Tibial artery (tissue), 4 donors: ENCODE measurements at places on chromosomes 11 and 22.

DNA sequence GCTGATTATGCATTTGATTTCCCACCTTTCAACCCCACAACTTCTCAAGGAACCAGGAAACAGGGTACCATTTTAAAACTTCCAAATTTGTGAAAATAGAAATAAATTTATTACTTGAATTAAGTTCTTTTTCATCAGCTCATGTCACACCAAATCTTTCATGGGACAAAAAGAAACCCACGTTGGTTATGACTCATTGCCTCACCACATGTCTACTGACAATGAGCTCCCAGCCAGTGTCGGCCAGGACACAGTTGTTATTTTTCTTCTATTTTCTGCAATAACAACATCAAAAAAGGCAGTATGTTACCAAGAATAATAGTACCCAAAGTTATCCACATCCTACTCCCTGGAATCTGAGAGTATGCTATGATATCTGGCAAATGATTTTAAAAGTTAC lies 17.3 kb downstream of the MS4A6A start:
- no peak for DNase-seq
- H3K36me3 ChIP-seq, result no peaks in the 10 kb centered on the region
- H3K27me3 ChIP-seq, result no peaks in the 10 kb centered on the region
- H3K4me3 ChIP-seq, result no peak overlapping the region
- no peak overlapping the region for H3K27ac ChIP-seq

- no peak for DNase-seq
- H3K27ac ChIP-seq, result no peak overlapping the region
- no peaks in the 10 kb centered on the region for H3K27me3 ChIP-seq
- no peaks in the 10 kb centered on the region for H3K36me3 ChIP-seq
- H3K4me3 ChIP-seq, result no peak overlapping the region
Observed at GRCh38 chr11:6660712-6661111, 5.1 kb upstream of the DCHS1 start.

GRCh38 chr22:19765477-19766239 lies 5.1 kb downstream of the TBX1 start:
- H3K4me1 ChIP-seq, result peaks cover 10% of the 10 kb centered on the region
- no peaks in the 10 kb centered on the region for H3K36me3 ChIP-seq
- peaks cover 96% of the 10 kb centered on the region for H3K27me3 ChIP-seq
- peak overlapping the region; percentile 42 for H3K4me3 ChIP-seq
- no peak for DNase-seq

DNA sequence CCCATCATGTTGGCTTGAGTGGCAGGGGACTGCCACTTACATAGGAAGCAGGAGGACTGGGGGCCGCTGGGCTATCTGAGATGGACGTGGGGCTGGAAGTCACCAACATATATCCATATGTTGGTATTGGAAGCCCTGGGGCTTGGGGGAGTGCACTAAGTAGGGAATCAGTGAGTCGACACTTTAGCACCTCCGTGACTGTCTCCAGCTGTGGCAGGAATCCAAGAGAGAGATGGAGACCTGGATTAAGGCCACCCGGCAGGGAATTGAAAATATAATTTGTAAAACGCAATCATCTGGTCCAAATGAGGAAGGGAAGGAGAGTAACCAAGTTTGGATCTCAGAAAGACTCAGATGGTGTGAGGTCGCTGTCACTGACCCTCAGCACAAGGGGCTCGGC lies 68.4 kb downstream of the ELFN2 start:
- peaks cover 55% of the 10 kb centered on the region for H3K27me3 ChIP-seq
- no peak overlapping the region for H3K27ac ChIP-seq
- no peaks in the 10 kb centered on the region for H3K36me3 ChIP-seq
- no peaks in the 10 kb centered on the region for H3K4me1 ChIP-seq

GRCh38 chr11:80103142-80103859 lies 662.5 kb upstream of the TENM4 start:
- no peaks in the 10 kb centered on the region for H3K36me3 ChIP-seq
- no peak overlapping the region for H3K27ac ChIP-seq
- H3K27me3 ChIP-seq, result no peaks in the 10 kb centered on the region
- H3K4me1 ChIP-seq, result no peaks in the 10 kb centered on the region
- H3K4me3 ChIP-seq, result no peak overlapping the region
- DNase-seq, result no peak

DNA sequence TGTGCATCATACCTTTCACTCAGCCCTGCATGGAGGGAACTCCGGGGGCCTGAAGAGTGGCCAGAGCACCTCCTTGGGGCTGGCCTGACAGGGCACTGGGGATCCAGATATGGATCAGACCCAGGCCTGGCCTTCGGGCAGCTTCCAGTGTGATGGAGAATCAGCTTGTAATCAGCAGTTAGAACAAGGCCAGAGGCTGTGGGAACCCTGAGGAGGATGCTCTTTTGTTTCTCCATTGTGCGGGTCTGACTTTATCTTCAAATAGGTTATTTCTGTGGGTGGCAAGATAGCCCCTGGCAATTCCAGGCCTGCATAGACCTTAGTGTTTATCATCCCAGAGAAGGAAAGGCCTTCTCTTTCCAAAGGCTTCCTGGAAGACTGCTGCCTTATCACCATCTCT lies 12.3 kb downstream of the DGAT2 start:
- no peak overlapping the region for H3K27ac ChIP-seq
- no peaks in the 10 kb centered on the region for H3K4me1 ChIP-seq
- H3K36me3 ChIP-seq, result no peaks in the 10 kb centered on the region
- DNase-seq, result no peak
- no peaks in the 10 kb centered on the region for H3K27me3 ChIP-seq
- H3K4me3 ChIP-seq, result no peak overlapping the region

DNA sequence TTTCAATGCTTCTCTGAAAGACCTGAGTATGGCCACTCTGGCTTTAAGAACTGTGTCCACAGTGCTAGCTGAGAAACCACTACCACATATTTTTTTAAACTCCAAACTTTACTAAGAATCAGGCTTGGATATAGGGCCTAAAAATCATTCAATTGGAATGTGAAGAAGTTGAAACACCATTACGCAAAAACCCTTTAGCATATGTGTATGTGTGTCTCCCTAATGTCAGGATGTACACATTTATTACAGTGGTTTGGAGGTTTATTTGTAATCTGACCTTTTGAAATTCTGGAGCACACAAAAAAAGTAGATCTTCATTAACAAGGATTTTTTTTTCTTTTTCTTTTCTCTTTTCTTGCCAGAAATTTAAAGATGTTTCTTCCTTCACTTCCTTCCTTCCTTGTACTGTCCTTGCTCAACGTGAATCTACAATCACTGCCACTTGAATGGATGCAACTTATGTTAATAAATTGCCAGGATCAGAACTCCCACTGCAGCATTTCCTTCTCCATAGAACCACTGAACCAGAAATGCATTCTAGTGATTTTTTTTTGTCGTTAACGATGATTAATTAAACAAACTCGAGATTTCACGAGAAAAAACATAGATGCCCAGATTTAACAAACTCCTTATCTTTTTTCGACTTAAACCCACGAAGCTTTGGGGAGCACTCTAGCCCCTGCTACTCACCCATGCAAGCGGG lies 3.1 kb upstream of the ADM start:
- peak overlapping the region; percentile 72 for H3K27ac ChIP-seq
- no peaks in the 10 kb centered on the region for H3K4me1 ChIP-seq
- no peak overlapping the region for H3K4me3 ChIP-seq
- no peak for DNase-seq

- H3K4me1 ChIP-seq, result no peaks in the 10 kb centered on the region
- no peak overlapping the region for H3K27ac ChIP-seq
- no peak for DNase-seq
- H3K27me3 ChIP-seq, result no peaks in the 10 kb centered on the region
- H3K4me3 ChIP-seq, result no peak overlapping the region
- no peaks in the 10 kb centered on the region for H3K36me3 ChIP-seq
Observed at GRCh38 chr11:9025101-9025850, 21.5 kb upstream of the NRIP3 start.

GRCh38 chr11:57467508-57468157 lies 7.3 kb downstream of the RTN4RL2 start:
- H3K4me1 ChIP-seq, result no peaks in the 10 kb centered on the region
- DNase-seq, result no peak
- no peaks in the 10 kb centered on the region for H3K36me3 ChIP-seq
- no peak overlapping the region for H3K27ac ChIP-seq

DNA sequence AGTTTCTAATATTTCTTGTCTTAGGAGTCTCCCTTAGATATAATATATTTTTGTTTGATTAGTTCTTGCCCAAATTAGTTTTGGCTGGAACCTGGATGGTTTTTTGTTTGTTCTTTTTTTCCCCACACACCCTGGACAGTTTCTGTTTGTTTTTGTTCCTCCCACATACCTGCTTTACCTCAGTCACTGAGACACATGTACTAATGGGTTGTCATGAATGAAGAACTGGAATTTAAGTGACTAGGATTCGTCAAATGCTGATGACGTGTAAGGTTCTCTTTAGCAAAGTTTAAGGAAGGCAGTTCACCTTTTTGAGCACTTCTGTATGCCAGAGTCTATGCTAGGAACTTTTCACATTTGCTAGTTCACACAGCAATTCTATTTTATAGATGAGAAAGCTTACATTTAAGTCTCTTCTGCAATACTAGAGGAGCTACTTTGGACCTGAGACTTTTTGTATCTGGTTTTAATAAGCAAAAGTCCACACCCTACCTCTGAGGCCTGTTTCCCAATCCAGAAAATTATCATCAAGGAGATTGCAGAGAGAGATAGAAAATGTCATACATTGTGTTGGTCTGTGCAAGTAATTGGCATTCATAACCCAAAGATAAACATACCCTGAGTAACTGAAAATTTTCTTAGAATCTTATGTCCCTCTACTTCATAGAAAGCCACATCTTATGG lies 86.7 kb upstream of the RAB1B start:
- H3K4me1 ChIP-seq, result no peaks in the 10 kb centered on the region
- no peak overlapping the region for H3K27ac ChIP-seq
- no peak overlapping the region for H3K4me3 ChIP-seq
- H3K27me3 ChIP-seq, result no peaks in the 10 kb centered on the region
- no peak for DNase-seq

DNA sequence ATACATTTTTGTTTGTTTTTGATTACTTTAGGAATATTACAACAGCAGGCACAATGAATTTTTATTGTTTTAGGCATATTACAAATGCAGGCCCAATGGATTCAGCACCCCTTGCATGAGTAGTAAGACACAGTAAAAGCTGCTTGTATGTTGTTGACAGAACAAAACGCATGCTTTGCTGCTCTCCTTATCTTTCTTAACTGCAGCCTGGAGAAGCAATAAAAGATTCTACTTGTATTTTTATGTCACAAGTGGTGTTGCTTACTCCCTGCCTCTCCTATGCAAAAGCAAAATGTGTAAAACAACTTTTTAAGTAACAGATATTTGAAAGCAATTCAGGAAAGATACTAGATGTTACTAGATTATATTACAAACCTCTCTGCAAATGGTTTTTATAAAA lies 73.9 kb downstream of the TRPC6 start:
- H3K27ac ChIP-seq, result no peak overlapping the region
- no peaks in the 10 kb centered on the region for H3K27me3 ChIP-seq
- H3K4me3 ChIP-seq, result no peak overlapping the region
- no peaks in the 10 kb centered on the region for H3K36me3 ChIP-seq

DNA sequence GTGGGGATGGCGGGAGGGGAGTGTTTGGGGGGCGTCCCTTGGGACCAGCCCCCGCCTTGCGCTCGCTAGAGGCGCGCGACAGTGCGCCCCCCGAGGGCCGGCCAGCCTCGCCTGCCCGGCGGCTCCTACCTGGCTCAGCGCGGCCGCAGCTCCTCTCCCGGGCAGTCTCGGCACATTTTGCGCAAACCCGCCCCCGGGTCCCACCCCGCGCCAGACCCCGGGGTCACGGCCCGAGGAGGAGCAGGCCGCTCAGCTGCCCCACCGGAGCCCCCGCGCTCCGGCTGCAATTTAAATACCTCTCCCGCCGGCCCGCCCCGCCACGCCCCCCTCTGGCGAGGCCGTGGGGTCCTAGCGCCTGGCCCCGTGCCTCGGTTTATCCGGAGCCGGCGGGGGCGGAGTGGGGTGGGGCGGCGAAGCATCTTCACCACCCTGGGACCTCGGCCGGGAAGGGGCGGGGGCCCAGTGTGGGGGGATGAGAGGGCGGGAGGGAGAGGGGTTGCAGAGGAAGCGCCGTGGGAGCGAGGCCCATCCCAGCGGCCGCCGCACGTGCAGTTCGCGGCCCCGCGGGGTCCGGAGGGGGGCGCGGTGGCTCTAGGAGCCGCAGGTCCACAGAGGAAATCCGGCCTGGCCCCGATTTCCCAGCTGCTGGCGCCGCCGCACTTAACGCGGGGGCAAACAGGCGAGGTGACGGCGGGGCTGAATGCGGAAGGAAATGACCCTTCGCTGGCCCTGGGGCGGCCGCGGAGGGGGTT lies at the start of gene LRRC32:
TSS of gene LRRC32 (minus strand) at position 263 of the 752 bp plus-strand sequence. CDS start 4,793 bp downstream, outside the sequence.
- peak; percentile 56 for DNase-seq
- H3K27ac ChIP-seq, result peak within 1 kb of the TSS; percentile 90
- no peaks in the 10 kb centered on the region for H3K27me3 ChIP-seq
- no peaks in the 10 kb centered on the region for H3K36me3 ChIP-seq

GRCh38 chr22:36838119-36839030 lies 21.5 kb upstream of the PVALB start:
- no peaks in the 10 kb centered on the region for H3K36me3 ChIP-seq
- H3K27me3 ChIP-seq, result peaks cover 34% of the 10 kb centered on the region
- no peak overlapping the region for H3K27ac ChIP-seq
- DNase-seq, result no peak

DNA sequence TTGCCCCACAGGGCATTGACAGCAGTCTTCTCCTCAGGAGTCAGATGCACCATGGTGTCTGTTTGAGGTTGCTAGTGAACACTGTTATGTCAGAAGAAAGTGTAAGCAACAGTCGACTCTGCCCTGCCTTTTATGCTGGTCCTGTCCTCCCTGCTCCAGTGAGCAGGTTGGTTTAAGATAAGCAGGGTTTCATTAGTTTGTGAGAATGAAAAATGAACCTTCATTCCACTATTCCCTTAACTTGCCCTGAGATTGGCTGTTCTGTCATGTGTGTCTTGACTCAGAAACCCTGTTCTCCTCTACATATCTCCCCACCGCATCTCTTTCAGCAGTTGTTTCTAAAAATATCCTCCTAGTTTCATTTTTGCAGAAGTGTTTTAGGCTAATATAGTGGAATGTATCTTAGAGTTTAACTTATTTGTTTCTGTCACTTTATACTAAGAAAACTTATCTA lies at the start of gene HBD:
TSS of gene HBD (minus strand) at position 103 of the 454 bp plus-strand sequence. CDS start at position 53, 50 bp downstream.
- H3K36me3 ChIP-seq, result no peaks in the 10 kb centered on the region
- H3K4me1 ChIP-seq, result no peaks in the 10 kb centered on the region
- no peak within 1 kb of the TSS for H3K4me3 ChIP-seq
- H3K27ac ChIP-seq, result no peak within 1 kb of the TSS
- no peaks in the 10 kb centered on the region for H3K27me3 ChIP-seq
- DNase-seq, result no peak

GRCh38 chr11:88188251-88188931 lies 13.1 kb upstream of the RAB38 start:
- H3K4me3 ChIP-seq, result no peak overlapping the region
- H3K36me3 ChIP-seq, result no peaks in the 10 kb centered on the region
- H3K27ac ChIP-seq, result no peak overlapping the region
- peaks cover 9% of the 10 kb centered on the region for H3K4me1 ChIP-seq
